Activated effector memory CD4-positive, alpha-beta T cell treated with anti-CD3 and anti-CD28 coated beads, Interleukin-2, amount 50 U/mL, for 16 hours (primary cell): ENCODE measurements at places on chromosomes 13 and 19.

DNA sequence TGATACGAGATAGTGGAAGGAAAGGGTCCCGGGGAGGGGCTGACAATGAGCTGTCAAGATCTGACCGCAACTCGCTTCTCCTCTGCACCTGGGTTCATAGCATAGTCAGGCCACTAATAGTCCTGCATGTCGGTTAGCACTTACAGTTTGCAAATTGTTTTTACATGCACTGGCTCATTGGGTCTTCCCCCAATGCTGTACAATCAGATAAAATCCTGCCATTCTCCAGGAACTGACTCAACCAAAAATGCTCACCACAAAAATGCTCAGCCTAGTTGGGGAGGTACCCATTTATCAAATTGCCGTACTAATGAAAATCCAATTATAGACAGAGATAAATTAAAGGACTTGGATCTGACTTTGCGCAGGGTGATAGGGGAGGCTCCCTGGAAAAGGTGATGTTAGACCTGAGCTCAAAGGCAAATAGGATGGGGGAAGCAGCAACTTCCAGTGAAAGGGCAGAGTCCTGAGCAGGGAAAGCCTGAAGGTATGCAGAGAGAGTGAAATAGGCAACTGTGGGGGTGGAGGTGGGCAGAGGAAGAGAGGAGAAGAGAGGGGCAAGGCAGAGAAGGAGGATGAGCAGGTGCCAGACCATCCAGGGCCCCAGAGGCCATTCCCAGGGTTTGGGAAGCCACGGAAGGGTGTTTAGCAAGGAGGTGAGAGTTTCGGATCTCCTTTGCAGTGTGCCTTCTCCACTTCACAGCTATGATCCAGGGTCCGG, 326.1 kb upstream of the TSHZ3 start:
- DNase-seq = no peak

DNA sequence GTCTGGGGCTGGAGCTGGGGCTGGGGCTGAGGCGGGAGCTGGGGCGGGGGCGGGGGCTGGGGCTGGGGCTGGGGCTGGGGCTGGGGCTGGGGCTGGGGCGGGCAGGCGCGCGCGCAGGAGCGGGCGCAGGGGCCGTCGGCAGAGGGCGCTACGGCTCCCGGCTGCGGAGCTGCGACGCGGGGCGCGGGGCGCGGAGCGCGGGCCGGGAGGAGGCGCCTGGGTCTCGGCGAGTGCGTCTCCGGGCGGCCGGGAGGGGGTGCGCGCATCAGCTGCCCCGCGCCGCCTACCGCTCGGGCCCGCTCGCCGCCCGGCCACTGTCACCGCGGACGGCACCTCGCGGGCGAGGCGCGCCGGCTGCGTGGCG, 422 bp upstream of the MTUS2 start:
- peak; percentile 80 for DNase-seq

DNA sequence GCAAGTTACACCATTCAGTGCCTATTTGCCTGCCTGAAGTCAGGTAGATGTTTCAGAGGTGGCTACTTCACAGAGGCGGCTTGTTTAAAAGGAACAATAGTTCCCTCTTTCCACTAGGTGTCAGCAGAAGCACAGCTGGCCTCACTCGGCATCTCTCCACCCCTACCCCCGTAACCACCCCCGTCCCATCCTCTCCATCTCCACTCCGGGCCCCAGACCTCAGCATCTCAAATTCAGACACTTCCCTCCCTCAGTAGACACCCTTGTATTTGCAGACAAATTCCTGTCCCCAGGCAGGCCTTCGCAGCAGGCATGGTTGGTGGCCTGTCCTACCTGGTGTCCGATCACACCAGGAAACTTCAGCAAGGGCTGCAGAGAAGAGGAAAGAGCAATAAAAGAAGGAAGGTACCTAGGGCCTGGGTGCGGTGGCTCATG, 9.1 kb upstream of the DPP9 start:
- peak; percentile 80 for DNase-seq

DNA sequence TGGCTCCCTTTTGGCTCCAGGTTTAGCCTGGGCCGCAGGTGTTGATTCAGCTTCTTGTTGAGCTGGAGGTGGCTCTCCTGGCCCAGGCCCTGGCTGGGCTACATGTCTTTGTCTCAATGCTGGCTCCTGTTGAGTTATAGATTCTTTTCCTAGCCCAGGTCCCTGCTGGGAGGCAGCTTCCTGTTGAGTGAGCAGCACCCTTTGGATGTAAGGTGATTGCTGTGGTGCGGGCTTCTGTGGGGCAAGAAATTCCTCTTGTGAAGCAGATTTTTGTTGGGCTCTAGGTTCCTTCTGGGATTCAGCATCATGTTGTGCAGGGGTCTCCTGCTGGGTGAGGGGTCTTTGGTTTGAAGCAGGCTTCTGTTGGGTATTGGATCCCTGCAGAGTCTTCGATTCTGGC, 545 bp downstream of the LIPE start:
- no peak for DNase-seq

- DNase-seq = no peak
These were observed 33.7 kb downstream of the N4BP2L2 start for GRCh38 chr13:32504876-32505275.
